ENCODE measurements at places on chromosomes 5 and 9.

DNA sequence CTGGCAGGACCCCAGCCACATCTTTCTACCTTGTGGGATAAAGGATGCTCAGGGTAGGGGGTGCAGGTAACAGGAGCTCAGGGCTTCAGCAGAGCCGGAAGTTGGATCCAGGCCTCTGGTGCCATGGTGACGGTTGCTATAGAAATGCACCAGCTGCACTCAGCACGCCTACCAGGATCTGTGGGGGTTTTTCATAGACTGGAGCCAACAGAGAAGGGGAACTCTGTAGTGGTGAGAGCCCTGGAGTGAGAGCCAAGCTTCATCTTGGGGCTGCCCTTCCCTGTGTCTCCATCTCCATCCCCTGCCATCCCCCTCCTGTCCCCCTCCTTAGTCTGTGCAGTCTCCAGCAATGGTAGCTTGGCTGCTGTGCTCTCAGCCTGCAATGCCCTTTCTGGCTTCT lies 27.5 kb upstream of the BOD1 start:
- DNase-seq: no peak

- no peak for DNase-seq
Observed at GRCh38 chr9:131963072-131964030, 116.3 kb downstream of the MED27 start.

GRCh38 chr9:34884747-34885189 lies 73.3 kb upstream of the PHF24 start:
- no peak for DNase-seq

GRCh38 chr9:82356871-82357270 lies 368.3 kb downstream of the SPATA31D1 start:
- no peak for DNase-seq

GRCh38 chr9:37706290-37706689 lies 47.3 kb upstream of the TRMT10B start:
- DNase-seq: no peak

GRCh38 chr5:157778121-157778805 lies 34.8 kb downstream of the LSM11 start:
- DNase-seq: no peak

DNA sequence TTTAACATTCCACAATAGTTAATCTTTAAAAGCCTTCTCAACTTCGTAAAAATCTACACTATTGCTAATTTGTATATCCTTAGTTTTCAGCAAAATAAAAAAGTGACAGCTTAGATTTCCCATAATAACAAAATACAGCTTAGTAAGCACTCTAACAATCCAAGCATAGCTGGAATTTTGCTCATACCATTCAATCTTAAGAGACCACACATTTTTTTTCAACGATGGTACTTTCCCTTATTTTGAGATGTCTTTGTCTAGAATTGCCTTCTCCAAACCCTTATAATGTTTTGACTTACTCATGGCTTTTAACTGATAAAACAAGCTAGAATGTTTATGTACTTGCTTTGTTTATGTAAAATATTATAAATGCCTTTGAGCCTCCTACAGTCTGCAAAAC lies 65.6 kb downstream of the HOMER1 start:
- no peak for DNase-seq

DNA sequence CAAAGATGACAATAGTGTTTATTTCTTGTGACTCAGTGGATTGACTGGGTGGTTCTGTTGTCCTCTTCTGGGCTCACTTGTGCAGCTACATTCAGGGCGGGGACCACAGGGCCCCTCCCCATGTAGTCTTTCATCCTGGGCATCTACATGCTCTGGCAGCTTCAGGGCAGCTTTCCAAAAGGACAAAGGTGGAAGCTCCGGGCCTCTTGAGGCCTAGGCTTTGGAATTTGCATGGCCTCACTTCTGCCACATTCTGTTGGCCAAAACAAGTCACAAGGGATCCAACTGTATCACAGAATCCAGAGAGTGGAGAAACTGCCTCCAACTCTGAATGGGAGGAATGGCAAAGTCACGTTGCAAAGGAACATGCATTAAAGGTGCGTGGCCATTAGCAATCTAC lies 64.3 kb downstream of the ARHGAP26 start:
- DNase-seq: no peak

- DNase-seq: no peak
Observed at GRCh38 chr5:83608122-83608521, 112.5 kb downstream of the HAPLN1 start.

DNA sequence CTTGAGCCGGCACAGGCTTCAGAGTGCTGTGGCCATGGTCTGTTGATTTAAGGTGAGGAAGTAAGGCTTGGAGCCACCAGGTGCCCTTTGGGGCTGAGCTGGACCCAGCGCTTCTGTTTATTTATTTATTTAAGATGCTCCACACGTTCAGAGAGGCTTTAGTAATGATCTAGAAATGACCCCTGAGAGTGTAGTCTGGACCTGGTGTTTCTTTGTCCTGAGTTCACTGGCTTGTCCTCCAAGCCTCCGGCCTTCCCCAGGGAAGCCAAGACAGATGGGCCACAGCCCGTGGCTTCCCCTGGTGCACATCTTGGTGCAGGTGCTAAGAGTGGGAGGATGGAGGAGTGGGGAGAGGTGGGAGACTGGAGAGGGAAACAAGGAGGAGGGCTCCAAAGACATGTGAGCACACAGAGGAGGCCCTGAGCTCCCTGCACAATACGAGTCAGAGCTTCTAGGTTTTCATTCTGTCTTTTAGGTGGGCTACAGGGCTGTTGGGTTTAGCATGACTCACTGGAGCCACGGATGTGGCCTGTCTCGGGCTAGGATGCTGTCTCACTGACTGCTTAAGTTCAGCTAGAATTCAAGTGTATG lies 56.9 kb downstream of the AHRR start:
- no peak for DNase-seq

DNA sequence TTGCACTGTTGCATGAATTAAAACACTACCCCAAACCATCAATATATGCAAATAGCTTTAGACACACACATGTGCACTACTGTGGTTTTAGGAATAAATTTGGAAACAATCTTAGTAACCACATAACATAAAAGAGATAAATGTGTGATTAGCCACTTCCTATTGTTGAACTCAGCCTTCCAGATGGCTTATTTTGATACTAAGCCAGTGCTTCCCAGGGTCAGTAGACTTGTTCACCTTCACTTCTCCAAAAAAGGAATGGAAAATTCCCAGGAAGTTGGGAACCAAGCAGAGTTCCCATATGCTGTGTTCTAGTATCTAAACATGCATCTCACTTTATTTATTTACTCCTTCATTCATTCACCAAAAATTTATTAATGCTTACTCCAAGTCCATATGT lies 47.8 kb downstream of the SVEP1 start:
- no peak for DNase-seq

DNA sequence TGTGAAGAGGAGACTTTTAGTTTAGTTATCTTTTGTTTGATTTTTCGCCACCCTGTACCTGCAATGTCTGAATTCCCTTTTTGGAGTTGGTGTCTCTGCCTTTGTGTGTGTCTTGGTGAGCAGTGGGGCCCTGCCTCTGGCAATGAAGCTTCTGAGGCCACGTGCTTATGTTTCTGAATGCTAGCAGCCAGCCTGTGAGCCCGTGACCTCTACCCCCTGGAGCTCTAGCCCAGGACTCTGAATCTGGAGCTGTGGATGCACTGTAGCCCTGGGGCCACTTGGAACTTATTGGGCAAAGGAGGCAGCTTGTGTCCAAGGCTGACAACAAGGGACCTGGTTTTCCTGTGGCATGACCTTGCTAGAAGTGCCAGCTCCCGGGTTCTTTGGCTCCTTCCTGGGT lies 19.4 kb downstream of the ENTREP1 start:
- no peak for DNase-seq
